ENCODE measurements at places on chromosomes 5 and 9. TPM values are rescaled to one million over a fixed set of nuclear protein-coding genes. Genes with fewer than 3 reads are reported as not detected.

Gene SLC6A7
- not detected for total RNA-seq

Gene SCAI
- 2.1 TPM for total RNA-seq

Gene FRMD3
- 6.2 TPM for total RNA-seq

Gene RLN1
- total RNA-seq = not detected

Gene EMB
- 5.5 TPM for total RNA-seq

Gene GAS1
- 0.09 TPM for total RNA-seq

Gene LHFPL2
- 72.6 TPM for total RNA-seq

Gene KLF9
- total RNA-seq = 3.0 TPM

Gene TMEM8B
- total RNA-seq = 2.0 TPM

Gene IFNK
- not detected for total RNA-seq

Gene SETD9
- total RNA-seq = 6.1 TPM

Gene SERF1B
- total RNA-seq = 77.4 TPM

Gene STKLD1
- 0.68 TPM for total RNA-seq

Gene CHSY3
- 0.16 TPM for total RNA-seq

Gene KIF20A
- 44.1 TPM for total RNA-seq

Gene TERT
- total RNA-seq = 2.5 TPM

Gene PCDHA12
- 3.4 TPM for total RNA-seq

Gene RGS7BP
- not detected for total RNA-seq

Gene MLANA
- not detected for total RNA-seq

Gene LTC4S
- total RNA-seq = 0.32 TPM

Gene TXNDC8
- total RNA-seq = not detected

Gene CCDC187
- not detected for total RNA-seq

Gene FCN1
- total RNA-seq = not detected

Gene GRHPR
- 175 TPM for total RNA-seq

Gene BTNL8
- total RNA-seq = not detected

Gene GABRP
- total RNA-seq = not detected

Gene LNPEP
- total RNA-seq = 8.9 TPM

Gene TNC
- total RNA-seq = 0.59 TPM

Gene UAP1L1
- 10.6 TPM for total RNA-seq

Gene SLC1A1
- total RNA-seq = 0.79 TPM

Gene TGFBI
- total RNA-seq = 1,620 TPM

Gene TOR4A
- total RNA-seq = 28.3 TPM

Gene FRRS1L
- 0.19 TPM for total RNA-seq

Gene CCDC192
- total RNA-seq = not detected
